ENCODE measurements at places on chromosomes 2 and 18. TPM values are rescaled to one million over a fixed set of nuclear protein-coding genes. Genes with fewer than 3 reads are reported as not detected.

DNA sequence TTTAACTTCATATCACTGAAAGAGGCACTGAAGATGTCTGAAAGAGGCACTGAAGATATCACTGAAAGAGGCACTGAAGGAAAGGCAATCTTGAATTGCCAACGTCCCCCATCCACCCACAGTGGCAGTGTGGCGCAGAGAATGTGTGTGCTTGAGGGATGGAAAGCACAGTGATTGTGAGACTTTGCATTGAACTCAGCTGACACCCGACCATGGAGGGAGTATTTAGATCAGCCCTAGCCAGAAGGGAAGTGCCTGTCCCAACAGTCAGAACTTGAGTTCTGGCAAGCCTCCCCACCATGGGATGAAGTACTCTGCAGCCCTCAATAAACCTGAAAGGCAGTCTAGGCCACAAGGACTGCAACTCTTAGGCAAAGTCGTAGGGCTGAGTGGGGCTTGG, 33.8 kb downstream of the MAP4K3 start:
- DNase-seq: peak; percentile 41

- DNase-seq: no peak
Observed at GRCh38 chr2:237927135-237927534, 39.7 kb upstream of the UBE2F start.

DNA sequence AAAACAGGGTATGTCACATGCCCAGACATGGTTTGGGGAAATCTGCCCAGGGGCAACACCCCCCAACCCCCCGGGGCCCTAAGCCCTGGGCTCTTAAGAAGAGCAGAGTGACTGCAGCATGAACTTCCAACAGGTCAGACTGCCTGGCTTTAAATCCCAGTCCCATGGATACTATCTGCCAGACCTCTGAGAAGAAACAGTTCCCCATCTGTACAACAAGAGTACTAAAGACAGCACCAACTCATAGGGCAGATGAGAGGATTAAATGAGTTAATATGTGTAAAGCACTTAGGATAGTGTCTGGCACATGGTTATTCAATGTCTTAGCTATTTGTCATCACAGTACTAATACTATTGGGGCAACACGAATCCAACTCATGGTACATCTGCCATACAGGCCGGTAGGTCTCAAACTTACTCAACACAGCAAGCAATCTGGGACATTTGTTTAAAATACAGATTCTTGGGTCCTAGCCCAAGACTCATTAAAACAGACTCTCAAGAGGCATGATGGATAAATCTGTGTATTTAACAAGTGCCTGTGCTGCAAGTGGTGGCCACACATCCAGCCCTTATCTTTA, 23.4 kb downstream of the CDH2 start:
- DNase-seq: no peak

DNA sequence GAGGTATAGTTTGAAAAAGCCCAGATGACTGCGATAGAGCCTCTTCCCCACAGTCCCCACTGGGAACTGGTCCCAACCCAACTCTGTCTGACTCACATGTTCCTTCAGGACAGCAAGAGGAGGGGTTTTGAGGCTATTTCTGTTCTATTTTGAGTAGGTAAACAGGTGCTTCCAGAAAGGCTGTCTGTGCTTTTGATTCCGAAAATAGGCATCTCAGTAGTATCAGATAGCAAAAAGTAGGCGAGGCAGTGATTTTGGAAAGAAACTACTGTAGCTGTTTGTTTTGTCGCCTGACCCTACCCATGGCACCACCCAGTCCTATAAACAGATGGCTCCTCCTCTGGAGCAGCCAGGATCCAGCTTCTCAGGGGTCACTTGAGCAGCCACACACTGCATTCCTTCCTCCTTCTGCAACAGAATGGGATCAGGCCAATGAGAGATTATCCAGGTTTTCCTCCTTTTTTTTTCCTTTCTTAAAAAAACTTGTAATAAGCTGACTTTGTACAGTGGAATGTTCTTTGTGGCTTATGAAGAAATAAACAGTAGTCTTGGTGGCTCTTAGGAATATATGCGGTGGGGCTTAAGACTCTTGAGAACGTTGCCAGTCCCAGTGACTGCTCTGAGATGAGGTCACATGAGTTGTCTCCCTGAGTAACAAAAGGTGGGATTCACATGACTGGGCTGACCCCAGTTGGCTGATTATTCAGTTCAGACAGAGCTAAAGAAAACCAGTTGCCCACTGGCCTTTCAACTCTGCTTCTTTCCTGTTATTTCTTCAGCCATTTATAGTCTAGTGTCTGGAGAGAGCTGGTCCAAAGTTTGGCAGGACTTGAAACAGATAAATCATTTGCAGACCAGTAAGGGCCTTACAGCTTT, 98.6 kb downstream of the KCNS3 start:
- no peak for DNase-seq

DNA sequence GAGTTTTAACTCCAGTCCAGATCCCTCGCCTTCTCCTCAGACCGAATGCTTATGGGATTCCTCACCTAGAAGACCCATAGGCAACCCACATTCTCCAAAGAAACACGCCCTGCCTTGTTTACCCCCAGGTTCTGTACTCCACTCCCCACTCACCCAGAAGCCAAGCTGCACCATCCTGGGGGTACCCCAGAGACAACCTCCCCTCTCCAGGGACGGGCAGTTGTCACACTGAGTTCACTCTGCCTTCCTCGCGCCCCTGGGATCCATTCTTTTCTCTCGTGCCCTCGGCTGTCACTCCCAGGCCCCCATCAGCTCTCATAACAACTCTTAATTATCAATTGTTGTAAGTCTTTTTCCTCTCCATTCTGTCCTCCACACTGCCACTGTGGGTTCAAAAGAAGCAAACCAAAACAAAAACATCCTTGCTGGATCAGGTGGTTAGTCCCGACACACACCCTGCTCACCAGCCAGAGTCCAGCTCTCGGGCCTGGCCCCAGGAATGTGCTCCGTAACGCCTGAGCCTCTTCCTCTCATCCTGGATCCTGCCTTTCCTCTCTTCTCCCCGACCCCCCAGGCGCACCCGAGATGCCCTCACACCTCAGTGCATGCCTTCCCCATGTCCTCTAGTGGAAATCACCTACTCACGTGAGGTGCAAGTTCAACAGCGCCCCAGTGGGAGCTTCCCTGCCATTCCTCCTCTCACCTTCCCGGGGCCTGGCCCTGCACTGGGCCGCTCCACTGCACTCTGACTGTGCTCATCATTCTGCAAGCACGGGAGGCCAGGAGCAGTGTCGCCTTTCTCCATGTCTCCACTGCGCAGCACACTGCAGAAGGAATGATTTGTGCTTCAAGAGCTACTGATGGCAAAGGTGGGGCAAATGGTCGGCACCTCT, 20.7 kb downstream of the COX7A2L start:
- no peak for DNase-seq

- peak; percentile 97 for DNase-seq
Observed at GRCh38 chr2:7031547-7032245, 114.5 kb downstream of the RNF144A start.

DNA sequence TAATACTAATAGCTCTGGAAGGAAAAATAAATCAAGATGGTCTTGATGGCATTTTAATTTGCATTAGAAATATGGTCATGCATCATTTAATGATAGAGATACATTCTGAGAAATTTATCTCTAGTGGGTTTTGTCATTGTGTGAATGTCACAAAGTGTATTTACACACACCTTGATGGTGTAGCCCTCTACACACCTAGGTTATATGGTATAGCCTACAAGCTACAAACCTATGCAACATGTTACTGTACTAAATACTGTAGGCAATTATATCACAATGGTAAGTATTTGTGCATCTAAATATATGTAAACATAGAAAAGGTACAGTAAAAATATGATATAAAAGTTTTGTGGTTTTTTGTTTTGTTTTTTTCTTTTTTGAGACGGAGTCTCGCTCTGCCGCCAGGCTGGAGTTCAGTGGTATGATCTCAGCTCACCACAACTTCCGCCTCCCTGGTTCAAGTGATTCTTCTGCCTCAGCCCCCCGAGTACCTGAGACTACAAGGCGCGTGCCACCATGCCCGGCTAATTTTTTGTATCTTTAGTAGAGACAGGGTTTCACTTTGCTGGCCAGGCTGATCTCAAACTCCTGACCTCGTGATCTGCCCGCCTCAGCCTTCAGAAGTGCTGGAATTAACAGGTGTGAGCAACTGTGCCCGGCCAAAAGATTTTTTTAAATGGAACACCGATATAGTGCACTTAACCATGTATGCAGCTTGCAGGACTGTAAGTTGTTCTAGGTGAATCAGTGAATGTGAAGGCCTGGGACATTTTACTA, 83.7 kb upstream of the UBXN4 start:
- DNase-seq: no peak

- DNase-seq: no peak
Observed at GRCh38 chr2:144261966-144262365, 258.0 kb downstream of the ZEB2 start.

DNA sequence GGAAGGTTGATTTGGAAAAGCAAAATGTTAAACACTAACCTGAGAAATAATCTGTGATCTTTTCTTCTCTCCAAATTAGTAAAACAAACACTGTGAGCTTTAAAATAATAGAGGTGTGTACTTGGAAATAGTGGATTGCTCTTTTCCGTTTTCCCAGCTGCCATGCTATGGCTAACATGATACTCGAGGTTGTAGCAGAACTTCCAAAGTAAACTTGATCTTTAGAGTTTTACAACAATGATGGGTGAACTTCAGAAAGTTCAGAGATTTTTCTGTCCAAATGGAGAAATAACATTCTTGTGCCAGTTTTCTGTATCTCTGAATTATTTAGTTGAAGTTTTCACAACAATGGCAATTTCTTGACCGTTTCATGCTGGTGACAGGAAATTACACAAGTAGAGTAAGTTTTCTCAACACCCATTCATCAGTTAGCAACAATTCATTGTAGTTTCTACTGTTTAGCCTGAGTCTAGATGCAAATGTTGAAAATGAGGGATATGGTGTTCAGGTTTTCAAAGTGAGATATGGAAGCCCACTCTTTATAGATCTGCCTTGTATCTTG, 135.3 kb upstream of the CTAGE1 start:
- DNase-seq: no peak

GRCh38 chr2:10297959-10298531, 4.7 kb upstream of the HPCAL1 start:
- DNase-seq: peak; percentile 20

GRCh38 chr2:155099784-155100183, 401.3 kb downstream of the KCNJ3 start:
- DNase-seq: no peak

- DNase-seq: no peak
Observed at GRCh38 chr2:68272246-68272994, 20.1 kb upstream of the PPP3R1 start.

- no peak for DNase-seq
Observed at GRCh38 chr2:76008001-76008702, 297.4 kb upstream of the GCFC2 start.

- no peak for DNase-seq
Observed at GRCh38 chr2:189076572-189076971, 102.4 kb downstream of the COL3A1 start.

DNA sequence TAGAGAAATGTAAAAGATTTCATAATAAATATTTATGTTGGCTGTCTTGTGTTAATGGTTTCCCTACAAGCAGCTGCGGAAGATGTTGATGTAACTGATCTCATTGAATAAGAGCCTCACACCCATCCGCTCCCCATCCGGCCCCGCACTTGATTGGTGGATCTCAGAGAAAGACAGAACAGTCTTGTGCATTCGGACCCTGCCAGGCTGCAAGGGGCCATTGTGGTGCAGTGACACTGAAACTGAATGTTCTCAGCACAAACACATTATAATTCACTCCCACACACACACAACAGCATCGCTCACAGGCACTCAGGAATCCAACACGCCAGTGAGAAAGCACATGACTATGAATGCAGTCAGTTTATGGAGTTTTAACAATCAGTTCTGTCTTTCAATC, 47.8 kb downstream of the PRELID3A start:
- no peak for DNase-seq

DNA sequence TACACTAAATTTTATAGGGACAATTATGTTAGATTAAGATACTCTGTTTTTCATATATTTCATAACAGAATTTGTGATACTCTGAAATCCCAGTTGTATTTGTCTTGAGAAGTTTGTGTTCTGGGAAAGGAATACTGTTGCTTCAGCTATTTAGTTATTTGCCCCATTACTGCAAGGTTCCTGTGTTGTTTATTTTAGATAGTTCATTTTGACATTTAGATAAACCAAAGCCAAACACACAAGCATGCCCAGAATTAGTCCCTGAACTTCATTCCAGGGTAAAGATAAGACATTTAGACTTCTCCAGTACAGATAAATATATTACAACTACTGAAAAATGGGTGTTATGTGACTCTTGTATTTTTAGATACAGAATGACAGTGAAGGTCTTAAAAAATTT, 74.7 kb downstream of the BMPR2 start:
- no peak for DNase-seq

- no peak for DNase-seq
Observed at GRCh38 chr18:40031435-40031834, 1923.6 kb upstream of the PIK3C3 start.

- no peak for DNase-seq
Observed at GRCh38 chr18:47736376-47737140, 193.9 kb downstream of the SMAD2 start.

Gene MAB21L4
- total RNA-seq: 0.33 TPM

Gene SERPINB11
- not detected for total RNA-seq

Gene HTRA2
- 37.0 TPM for total RNA-seq

Gene GRB14
- total RNA-seq: 19.3 TPM

Gene RESP18
- total RNA-seq: not detected

Gene UGT1A8
- total RNA-seq: not detected

Gene LYG2
- total RNA-seq: not detected

Gene SCN1A
- total RNA-seq: not detected

Gene APCDD1
- 11.4 TPM for total RNA-seq

Gene PCARE
- not detected for total RNA-seq

Gene SULT1C2
- total RNA-seq: 18.8 TPM

Gene EPB41L3
- 37.7 TPM for total RNA-seq

Gene ASTL
- total RNA-seq: not detected

Gene DYSF
- total RNA-seq: 14.9 TPM

Gene TWIST2
- total RNA-seq: 10.4 TPM

Data from thyroid gland (tissue), 4 donors.